ENCODE measurements at places on chromosomes 4 and X. TPM values are rescaled to one million over a fixed set of nuclear protein-coding genes. Genes with fewer than 3 reads are reported as not detected.

DNA sequence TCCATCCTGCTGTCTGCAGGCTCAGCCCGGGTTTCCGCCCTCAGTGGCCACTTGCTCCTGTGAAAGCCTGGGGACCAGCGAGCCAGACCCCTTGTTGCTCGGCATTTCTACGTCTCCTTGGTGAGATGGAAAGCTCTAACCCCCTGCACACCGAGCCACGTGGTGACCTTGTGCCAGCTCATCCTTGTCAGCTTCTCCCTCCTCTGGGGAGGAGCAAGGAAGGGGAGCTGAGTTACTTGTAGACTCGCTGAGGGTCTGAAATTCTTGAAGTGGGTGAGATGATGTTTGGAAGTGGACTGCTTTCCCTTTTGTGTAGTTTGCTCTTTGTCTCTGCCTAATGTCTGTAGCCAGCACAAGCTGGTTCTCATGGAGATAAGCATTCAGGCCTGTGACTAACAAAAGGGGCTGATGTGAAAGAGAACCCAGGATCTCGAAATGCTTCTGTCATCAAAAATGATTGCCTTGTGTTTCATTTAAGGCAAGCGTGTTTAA lies 29.3 kb downstream of the RGS12 start:
- ATAC-seq: no peak

Gene GYG2
- total RNA-seq: 12.2 TPM

DNA sequence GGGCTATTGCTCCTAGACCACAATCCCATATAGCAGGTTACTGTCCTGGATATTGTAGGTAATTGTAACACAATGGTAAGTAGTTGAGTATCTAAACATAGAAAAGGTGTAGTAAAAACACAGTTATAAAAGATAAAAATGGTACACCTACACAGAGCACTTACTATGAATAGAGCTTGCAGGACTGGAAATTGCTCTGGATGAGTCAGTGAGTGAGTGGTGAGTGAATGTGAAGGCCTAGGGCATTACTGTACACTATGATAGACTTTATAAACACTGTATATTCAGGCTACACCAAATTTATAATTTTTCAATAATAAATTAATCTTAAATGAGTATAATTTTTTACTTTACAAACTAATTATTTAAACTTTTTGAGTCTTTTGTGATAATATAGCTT lies 425.7 kb downstream of the PABPC4L start:
- no peak for ATAC-seq

Gene MMRN1
- 64.5 TPM for total RNA-seq

DNA sequence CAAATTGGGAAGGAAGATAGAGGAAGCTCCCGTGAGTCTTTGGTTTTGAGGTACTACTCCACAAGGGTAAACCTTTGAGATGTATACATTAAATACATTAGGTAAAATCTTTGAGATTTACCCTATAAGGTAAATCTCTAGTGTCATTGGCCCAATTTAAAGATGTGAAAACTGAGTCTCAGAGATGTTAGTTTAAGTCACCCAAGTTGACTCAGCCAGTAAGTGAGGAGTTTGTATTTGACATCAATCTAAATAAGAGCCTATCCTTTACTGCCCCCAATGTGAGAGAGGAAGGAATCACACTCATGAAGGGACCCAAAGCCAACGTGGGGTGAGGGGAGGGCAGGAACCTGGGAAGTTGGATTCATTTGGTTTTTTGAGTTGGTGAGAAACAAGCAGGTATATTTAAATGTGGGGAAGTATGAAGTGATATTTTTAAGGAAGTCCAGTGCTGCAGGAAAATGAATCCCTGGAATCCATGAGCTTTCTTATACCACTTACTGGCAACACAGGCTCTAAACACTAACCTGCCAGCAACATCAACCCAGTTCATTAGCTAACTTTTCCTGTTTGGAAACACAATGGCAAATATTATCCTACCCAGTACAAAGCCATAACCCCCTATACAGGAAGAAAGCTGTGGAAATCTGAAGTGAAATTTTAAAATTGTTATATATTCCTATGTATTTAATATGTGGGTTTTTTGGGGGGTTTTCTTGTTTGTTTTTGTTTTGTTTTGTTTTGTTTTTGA lies 55.3 kb downstream of the PALLD start:
- no peak for ATAC-seq

- ATAC-seq: no peak
These were observed 2.2 kb upstream of the C4orf36 start for GRCh38 chr4:86894455-86894854.

Gene SYN1
- not detected for total RNA-seq

DNA sequence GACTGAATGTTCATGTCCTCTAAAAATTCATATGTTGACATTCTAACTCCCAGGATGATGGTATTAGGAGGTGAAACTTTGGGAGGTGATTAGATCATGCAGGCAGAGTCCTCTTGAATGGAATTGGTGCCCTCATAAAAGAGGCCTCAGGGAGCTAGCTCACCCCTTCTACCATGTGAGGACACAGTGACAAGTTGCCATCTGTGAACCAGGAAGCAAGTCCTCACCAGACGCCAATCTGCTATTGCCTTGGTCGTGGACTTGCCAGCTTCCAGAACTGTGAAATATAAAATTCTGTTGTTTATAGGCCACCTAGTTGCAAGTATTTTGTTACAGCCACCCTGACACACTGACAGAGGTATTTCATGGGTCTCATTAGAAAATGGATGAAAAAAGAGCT lies 28.5 kb upstream of the LONRF3 start:
- ATAC-seq: no peak

DNA sequence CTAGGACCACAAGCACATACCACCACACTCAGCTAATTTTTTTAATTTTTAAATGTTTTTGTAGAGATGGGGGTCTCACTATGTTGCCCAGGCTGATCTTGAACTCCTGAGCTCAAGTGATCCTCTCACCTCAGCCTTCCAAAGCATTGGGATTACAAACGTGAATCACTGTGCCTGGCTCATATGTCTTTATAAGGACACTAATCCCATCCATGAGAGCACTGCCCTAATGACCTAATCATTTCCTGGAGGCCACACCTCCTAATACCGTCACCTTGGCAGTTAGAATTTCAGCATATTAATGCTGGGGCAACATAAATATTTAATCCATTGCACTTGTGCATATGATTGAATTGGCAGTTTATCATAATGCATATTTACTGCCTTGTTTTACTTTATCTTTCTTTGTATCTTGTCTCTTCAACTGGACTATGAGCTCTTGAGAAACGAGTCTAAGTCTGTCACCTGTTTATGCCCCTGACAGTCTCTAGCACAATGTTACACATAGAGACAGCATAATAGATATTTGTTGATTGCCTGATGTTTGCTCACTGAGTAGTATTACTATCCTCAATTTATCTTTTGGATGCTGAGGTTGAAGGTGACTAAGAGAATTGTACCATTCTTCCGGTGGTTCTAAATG lies 172.0 kb downstream of the AASDH start:
- ATAC-seq: no peak

Gene NAA11
- total RNA-seq: not detected

DNA sequence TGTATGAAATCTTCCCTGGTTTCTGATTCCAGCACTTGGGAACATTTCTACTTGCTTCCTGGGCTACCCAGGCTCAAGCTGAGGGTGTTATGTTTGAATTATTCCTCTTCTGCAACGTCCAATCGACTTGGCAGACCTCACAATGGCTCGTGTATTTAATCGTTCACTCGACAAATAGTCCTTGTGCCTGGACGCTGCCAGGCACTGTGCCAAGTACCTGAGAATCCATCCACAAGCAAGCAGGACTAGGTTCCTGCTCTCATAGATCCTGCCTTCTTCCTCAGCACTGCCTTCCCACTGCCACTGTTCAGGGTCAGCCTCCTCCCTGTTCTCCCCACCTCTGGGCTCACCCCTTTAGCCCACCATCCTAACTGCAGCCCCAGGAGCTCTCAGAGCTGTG lies 113.3 kb downstream of the EFNB1 start:
- no peak for ATAC-seq
